ENCODE measurements at places on chromosomes 3 and 15. TPM values are rescaled to one million over a fixed set of nuclear protein-coding genes. Genes with fewer than 3 reads are reported as not detected.

The GHSR gene
- not detected for total RNA-seq

The GPR160 gene
- 1.5 TPM for total RNA-seq

The TJP1 gene
- total RNA-seq, result 66.1 TPM

The SAMMSON gene
- total RNA-seq, result not detected

The ERC2 gene
- total RNA-seq, result 0.25 TPM
